Activated T-cell treated with anti-CD3 and anti-CD28 coated beads, Interleukin-2, amount 50 U/mL, for 48 hours (primary cell): ENCODE measurements at places on chromosomes 5 and 9.

GRCh38 chr5:123119334-123119986 is 30.4 kb downstream of the PRDM6 start:
- no peak for DNase-seq

GRCh38 chr5:97778451-97778850 is 595.4 kb upstream of the RIOK2 start:
- no peak for DNase-seq

GRCh38 chr5:159773062-159773924 is 143.0 kb upstream of the ADRA1B start:
- peak; percentile 89 for DNase-seq

DNA sequence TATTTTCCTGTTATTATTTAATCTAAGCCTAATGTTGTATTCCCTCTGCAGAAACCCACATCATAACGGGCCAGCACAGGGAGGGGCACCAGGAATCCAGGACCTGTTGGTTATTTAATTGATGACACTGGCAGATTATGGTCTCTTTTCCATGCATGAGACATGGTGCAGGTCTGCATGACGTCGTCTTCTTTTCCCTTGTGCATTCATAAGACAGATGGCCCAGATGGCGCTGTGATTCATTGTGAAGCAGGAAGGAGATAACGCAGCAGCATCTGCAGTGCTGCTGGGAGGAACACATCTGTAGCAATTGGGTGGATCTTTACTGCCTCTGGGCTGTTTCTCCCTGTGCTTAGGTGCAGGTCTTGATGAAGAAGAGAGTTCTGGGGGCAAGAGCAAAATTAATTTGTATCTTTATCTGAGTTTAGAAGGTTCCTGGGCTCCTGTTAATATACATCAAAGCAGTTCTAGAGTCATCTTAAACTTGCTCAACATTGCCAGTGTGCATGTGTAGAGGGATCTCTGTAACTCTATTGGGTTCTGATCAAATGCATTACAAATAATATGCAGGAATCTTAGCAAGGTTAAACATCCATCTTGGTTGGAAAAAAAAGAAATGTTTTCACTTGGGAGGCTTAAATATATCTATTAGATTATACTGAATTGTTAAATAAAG is 176.1 kb downstream of the PCSK1 start:
- no peak for DNase-seq

DNA sequence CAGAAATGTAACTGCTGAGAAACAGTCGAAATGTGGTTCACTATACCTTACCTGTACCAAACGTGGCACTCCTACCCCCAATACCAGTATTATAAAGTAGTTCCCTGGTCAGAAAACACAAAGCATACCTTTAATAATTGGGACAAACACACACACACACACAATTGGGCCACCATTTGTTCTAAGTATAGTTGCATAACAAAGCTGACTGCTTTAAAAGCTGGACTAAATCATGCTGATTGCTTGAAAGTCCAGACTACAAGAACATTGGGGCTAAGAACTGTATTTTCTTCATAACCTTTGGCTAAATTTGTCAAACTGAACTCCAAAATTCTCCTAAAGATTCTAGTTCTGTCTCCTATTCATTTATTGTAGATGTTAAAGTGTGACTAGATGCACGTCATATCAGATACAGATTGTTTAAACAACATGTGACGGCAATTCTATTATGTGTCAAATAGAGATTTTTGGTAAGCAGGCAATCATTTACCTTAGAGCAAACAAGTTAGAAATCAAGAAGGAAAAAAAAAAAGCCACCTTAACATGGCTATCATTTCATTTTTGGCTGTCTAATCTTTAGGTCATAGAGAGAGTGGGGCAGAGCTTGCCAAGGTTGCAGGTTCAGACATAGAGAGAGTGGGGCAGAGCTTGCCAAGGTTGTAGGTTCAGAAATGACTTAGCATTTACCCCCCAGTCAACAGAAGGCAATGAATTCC is 265.1 kb downstream of the ARL15 start:
- no peak for DNase-seq

- no peak for DNase-seq
These were observed 130.6 kb downstream of the FBXO38 start for GRCh38 chr5:148514344-148514743.

DNA sequence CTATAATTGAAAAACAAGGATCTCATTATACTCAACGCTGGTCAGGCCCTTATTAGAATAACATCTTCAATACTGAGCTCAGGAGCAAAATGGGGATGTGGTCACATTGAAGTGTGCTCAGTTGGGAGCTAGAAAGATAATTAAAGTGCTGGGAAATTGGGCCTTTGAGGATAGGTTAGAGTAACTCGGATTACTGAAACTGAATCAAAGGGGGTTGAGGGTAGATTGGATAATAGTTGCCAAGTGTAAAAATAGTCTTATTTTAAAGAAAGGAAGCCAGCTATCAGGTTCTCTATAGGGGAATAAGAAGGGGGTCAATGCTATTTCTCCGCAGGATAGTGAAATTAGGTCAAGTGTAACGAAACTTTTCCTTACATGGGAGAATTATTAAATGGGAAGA is 391.0 kb upstream of the PTPRD start:
- no peak for DNase-seq

- DNase-seq, result peak; percentile 92
These were observed 580 bp upstream of the RFX3 start for GRCh38 chr9:3526165-3526996.

DNA sequence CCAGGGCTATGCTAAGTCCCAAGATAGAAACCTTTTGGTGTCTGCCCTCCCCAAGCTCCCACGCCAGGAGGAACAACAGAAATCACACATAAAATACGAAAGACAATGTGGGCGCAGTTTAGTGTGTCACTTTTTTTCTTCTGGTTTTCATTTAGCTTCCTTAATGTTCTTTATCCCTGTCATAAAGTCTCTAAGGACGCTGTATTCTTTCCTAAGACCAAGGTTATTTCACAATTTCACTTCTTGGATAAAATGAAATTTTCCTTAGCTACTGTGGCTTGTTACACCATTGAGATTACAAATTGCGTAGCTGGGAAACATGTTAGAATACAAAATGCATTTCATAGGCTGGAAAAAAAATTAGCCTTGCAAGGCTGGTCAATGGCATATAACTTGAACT is 85.4 kb downstream of the GLIS3 start:
- DNase-seq, result no peak

GRCh38 chr5:174751154-174752000 is 27.0 kb downstream of the MSX2 start:
- DNase-seq, result no peak

DNA sequence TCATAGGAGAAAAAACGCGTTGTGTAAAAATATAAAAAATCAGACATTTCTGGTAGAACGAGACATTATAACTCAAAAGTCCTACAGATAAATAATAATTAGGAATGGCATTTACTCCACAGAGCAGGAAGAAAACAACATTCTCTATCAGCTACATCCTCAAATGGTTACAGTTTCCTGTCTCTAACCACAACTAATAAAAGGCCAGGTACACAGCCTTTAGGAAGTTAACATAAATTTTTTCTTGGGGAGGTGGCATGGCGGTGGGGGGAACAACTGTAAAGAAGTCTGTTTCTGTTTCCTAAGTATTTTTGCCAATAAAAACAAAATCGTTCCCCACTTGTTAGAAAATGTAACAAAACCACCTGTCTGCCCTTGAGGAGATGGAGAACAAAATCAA is 44.5 kb downstream of the INSYN2B start:
- no peak for DNase-seq

- no peak for DNase-seq
These were observed 108.6 kb upstream of the MINAR2 start for GRCh38 chr5:129639331-129639730.

DNA sequence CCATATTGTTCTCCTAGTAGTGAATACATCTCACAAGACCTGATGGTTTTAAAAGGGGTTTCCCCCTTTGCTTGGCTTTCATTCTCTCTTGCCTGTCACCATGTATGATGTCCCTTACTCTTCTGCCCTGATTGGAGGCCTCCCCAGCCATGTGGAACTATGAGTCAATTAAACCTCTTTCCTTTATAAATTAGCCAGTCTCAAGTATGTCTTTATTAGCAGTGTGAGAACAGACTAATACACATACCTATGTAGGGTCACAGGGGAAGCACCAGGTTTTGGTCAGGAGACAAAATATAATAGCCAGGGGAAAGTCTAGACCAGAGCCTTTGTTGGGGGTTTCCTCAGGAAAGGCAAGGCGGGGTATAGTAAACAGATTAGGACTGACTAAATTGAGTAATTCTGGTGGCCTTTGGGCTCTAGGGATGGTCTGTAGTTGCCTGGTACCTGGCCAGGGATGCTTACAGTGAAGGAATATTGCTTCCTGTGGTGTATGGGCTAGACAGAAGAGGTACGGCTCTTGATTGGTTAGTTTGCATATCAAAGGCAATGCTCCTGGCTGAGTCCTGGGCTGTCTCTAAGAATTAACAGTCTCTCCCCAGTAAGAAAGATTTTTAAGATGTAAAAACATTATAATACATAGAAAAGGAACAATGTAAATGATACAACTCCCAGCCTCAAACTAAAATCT is 254.5 kb downstream of the ELAVL2 start:
- no peak for DNase-seq

GRCh38 chr5:61768692-61769281 is 436.7 kb downstream of the ZSWIM6 start:
- no peak for DNase-seq

- DNase-seq, result no peak
These were observed 97.0 kb downstream of the GHR start for GRCh38 chr5:42520203-42520602.

- DNase-seq, result no peak
These were observed 138.6 kb downstream of the ARL15 start for GRCh38 chr5:54171645-54172384.

GRCh38 chr9:76459694-76460635 is 983 bp downstream of the GCNT1 start:
- peak; percentile 32 for DNase-seq

GRCh38 chr9:27107241-27107640 is 1.8 kb upstream of the TEK start:
- DNase-seq, result no peak

GRCh38 chr5:97072696-97073095 is 69.7 kb downstream of the LIX1 start:
- DNase-seq, result no peak

DNA sequence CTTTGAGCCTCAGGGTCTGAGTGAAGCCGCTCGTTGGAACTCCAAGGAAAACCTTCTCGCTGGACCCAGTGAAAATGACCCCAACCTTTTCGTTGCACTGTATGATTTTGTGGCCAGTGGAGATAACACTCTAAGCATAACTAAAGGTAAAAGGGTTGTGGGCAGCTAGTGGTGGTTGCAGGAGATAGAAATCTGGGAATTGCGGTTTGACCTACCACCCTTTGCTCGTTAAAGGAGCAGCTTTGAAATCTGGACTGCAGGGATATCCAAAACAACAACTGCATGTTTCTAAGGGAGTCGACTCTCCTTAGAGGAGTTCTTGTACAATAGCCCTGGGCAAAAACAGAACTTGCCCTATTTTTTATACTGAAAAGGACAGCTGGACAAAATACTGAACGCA is 19.0 kb downstream of the ABL1 start:
- no peak for DNase-seq

GRCh38 chr5:15285901-15286583 is 213.9 kb upstream of the FBXL7 start:
- no peak for DNase-seq

GRCh38 chr9:132239518-132239917 is 77.7 kb downstream of the NTNG2 start:
- no peak for DNase-seq

- DNase-seq, result no peak
These were observed 2.4 kb upstream of the IL7R start for GRCh38 chr5:35854248-35854647.

- no peak for DNase-seq
These were observed 121.5 kb downstream of the PAM start for GRCh38 chr5:102876610-102877009.

- DNase-seq, result no peak
These were observed 160.9 kb upstream of the SLC30A5 start for GRCh38 chr5:68932830-68933434.

GRCh38 chr9:123422635-123423310 is 66.8 kb downstream of the CRB2 start:
- no peak for DNase-seq

- no peak for DNase-seq
These were observed 9.9 kb downstream of the LEAP2 start for GRCh38 chr5:132883261-132883834.

- no peak for DNase-seq
These were observed 4.6 kb downstream of the SMC5 start for GRCh38 chr9:70263421-70263820.

DNA sequence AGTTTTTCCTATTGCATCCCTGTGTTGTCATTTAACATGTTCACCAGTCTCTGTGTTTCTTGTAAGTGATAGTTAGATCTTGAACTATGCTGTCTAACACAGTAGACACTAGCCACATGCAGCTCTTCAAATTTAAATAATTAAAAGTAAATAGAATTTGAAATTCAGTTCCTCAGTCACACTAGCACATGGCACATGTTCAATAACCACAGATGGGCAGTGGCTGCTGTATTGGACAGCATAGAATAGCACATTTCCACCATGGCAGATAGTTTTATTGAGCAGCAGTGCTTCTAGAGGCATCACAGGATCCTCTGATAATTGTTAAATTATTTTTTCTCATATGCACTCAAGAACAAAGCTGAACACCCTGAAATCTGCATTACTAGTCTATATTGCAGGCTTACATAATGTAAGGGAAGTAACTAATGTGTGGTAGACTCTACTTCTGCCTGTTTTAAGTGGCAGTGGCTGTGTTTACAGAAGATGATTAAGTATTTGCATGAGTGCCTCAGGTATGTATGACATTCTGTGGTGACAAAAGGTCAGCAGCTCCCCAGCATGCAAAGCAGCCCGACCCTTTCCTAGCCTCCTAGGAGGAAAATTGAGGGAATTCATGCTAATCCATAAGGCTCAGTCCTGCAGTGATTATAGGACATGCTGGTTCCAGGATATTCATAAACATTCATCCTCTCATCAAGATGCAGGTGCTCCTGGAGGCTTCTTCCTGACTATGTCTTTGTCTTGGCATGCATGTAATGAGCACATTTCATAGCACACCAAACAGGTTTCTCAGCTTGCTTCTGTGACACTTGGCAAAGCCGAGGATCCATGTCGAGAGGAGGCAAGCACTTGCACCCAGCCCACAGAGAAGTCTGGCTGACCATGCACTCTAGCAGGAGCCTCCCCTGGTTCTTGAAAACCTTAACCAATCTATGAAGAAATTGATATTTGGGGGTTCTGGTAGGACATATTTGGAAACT is 45.5 kb downstream of the SH3RF2 start:
- no peak for DNase-seq

DNA sequence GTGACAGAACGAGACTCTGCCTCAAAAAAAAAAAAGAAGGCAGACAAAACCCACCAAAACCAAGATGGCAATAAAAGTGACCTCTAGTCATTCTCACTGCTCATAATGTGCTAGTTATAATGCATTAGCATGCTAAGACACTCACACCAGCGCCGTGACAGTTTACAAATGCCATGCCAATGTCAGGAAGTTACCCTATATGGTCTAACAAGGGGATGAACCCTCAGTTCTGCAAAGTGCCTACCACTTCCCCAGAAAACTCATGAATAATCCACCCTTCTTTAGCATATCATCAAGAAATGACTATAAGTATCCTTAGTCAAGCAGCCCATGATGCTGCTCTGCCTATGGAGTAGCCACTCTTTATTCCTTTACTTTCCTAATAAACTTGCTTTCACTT is 4.7 kb upstream of the BICD2 start:
- no peak for DNase-seq
